ENCODE measurements at places on chromosomes 2 and 18.

DNA sequence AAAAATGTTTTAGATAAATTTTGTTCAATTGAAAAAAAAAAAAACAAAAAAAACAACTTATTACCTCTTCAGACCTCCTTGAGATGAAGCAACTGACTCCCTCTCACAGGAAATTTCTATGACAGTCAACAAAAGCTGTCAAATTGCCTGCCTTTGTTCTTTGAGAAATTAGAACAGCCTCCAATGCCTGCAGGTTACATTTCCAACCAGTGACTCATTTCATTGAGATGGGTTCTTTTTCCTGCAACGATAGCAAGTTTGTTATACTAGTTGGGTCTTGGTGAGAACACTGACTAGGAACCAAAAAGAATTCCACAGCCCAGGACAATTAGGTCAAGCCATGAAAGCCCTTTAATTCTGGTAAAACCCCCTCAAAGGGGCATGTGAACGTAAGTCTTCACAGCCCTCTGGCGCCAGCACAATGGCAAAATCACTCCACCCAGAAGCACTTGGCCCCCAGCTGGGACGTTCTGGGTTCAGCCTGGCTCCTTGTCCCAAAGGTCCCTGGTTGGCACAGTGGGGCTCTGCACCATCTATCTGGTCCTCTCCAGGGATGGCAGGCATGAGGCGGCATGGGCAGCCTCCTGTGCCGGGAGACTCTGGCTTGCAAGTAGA, 87.0 kb downstream of the SPP2 start:
- no peak overlapping the region for H3K4me3 ChIP-seq
- peaks cover 46% of the 10 kb centered on the region for H3K4me1 ChIP-seq
- DNase-seq: no peak
- H3K36me3 ChIP-seq: no peaks in the 10 kb centered on the region
- H3K27me3 ChIP-seq: no peaks in the 10 kb centered on the region

- no peak for DNase-seq
- no peaks in the 10 kb centered on the region for H3K36me3 ChIP-seq
- no peaks in the 10 kb centered on the region for H3K27me3 ChIP-seq
- no peak overlapping the region for H3K27ac ChIP-seq
- H3K4me3 ChIP-seq: no peak overlapping the region
These were observed 207.1 kb downstream of the KCNS3 start for GRCh38 chr2:18085593-18085992.

GRCh38 chr2:133690780-133691179, 122.5 kb upstream of the NCKAP5 start:
- no peak for DNase-seq
- no peaks in the 10 kb centered on the region for H3K36me3 ChIP-seq
- H3K27me3 ChIP-seq: peaks cover 25% of the 10 kb centered on the region
- peaks cover 2% of the 10 kb centered on the region for H3K4me1 ChIP-seq

DNA sequence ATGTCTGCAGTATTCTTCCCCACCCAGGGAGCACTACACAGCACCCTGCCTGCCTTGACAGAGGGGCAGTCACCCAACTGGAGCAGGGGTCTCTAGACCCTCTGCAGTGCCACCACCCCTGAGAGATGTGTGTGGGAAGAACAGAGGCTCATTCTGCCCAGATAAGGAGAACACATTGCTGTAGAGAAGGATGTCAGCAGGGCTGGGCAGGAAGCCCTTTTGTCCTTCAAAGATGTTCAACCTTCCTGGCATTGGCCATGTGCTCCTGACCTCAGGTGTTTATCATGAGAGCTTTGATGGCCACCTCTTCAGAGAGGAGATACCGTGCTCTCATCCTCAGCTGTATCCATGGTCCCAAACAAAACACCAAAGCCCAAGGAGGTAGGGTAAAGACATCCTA, 4.6 kb upstream of the TEX51 start:
- no peaks in the 10 kb centered on the region for H3K36me3 ChIP-seq
- peak; percentile 48 for DNase-seq
- peaks cover 5% of the 10 kb centered on the region for H3K27me3 ChIP-seq
- H3K4me3 ChIP-seq: no peak overlapping the region
- H3K4me1 ChIP-seq: no peaks in the 10 kb centered on the region

DNA sequence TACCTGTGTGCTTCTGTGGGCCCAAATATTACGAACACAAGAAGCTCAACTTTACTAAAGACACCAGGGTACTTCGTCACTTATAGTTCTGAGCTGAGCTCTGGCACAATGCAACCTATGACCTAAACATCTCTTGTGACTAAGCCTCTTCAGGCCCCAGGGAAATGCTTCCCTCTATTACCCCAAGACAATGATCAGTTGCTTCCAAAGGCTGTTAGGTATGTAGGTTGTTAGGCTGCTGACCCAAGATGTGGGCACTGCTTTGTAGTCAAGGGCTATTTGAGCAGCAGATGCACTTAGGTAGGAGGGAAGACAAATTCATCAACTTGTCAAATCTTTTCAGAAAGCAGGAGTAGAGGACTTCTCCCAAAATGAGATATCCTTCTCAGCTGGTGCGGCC, 640.1 kb downstream of the EPHA4 start:
- H3K4me1 ChIP-seq: peaks cover 10% of the 10 kb centered on the region
- DNase-seq: no peak
- H3K27me3 ChIP-seq: no peaks in the 10 kb centered on the region
- no peaks in the 10 kb centered on the region for H3K36me3 ChIP-seq
- H3K4me3 ChIP-seq: no peak overlapping the region

DNA sequence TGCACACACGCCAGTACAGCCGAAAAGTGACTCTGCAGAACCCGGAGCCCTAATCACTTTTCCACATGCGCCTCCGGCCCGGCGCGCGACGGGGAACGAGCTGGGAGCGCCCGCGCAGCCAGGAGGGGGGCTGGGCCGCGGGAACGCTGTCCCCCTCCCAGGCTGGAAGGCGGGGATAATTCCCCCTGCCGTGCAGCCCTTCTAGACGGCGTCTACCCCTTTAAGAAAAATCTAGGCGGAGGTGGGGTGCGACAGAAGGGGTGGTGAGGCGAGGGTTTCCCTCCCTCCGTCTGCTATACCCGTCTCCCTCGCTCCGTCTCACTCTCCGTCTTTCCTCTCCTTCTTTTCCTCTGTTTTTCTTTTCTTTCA, 2.4 kb downstream of the CYP26B1 start:
- peak; percentile 78 for DNase-seq
- H3K4me1 ChIP-seq: peaks cover 54% of the 10 kb centered on the region
- peak overlapping the region; percentile 31 for H3K27ac ChIP-seq
- peaks cover 47% of the 10 kb centered on the region for H3K27me3 ChIP-seq
- peak overlapping the region; percentile 74 for H3K4me3 ChIP-seq

Data from osteocyte (in vitro differentiated cells).